ENCODE measurements at places on chromosomes 2 and 18. TPM values are rescaled to one million over a fixed set of nuclear protein-coding genes. Genes with fewer than 3 reads are reported as not detected.

- DNase-seq = no peak
These were observed 225.5 kb downstream of the DYSF start for GRCh38 chr2:71678874-71679273.

GRCh38 chr2:224711859-224712665 is 4.1 kb downstream of the CCDC195 start:
- DNase-seq = no peak

DNA sequence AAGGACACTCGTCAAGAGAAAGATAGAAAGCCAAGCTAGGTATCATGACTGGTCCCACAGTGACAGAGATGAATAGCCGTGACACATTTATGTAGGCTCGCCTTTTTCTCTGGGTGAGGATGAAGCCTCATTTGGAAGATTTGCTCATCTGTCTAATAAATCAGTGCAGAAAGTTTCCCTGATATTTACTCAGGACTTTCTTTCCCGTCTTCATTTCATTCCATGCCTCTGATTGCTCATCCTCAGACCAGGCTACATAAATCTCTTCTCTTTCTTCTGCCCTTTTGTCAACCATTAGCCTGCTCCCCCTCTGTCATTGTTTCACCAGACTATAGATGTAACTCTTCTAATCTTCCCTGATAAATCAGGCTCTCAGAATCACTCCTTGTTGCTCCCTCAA is 361.8 kb upstream of the MEIS1 start:
- DNase-seq = no peak

DNA sequence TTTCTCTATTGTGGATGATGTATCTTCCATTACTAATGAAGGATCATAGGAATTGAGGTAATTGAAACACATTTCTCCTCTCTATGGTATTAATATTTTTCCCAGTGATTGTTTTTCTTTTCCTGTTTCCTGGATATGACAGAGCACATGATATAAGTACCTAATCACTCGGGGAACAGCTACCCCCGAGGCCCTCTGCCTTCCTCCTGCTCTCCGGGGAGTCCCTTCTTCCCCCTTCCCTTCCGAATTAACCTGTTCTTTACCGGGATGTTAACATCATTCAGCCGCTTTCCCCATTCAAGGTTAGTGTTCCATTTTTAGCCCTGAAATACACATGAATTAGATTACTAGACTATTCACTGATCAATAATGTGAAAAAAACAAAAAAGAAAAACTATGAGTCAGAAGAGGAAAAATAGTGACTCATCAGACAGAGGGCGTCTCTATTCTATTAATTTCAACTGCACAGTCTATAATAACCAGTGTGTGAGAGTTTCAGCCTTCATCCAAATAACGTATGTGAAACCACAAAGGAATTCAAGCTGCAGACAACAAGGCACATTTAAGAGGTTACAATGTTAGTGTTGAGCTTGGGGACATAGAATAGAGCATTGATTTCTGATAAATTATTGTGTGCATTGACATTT is 450.8 kb downstream of the DLGAP1 start:
- DNase-seq = no peak

- DNase-seq = peak; percentile 39
These were observed 247.9 kb upstream of the POU3F3 start for GRCh38 chr2:104606056-104606455.

DNA sequence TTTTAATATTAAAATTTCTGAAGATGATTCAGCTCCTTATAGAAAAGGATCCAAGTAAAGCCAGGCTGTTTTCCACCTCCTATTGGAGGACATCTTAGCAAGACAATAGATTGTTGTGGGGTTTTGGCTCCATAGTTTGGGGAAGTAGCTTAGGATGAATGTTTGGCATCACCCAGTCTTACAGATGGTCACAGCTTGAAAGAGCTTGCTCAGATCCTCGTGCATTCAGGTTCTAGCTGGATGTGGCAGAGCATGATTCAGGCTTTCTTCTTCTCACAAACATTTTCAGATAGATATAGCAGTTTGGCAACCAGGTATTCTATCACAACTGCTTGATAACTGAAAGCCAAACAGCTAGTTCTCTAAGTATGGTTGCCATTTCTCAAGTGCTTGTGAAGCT is 23.6 kb upstream of the PDCL3 start:
- DNase-seq = no peak

DNA sequence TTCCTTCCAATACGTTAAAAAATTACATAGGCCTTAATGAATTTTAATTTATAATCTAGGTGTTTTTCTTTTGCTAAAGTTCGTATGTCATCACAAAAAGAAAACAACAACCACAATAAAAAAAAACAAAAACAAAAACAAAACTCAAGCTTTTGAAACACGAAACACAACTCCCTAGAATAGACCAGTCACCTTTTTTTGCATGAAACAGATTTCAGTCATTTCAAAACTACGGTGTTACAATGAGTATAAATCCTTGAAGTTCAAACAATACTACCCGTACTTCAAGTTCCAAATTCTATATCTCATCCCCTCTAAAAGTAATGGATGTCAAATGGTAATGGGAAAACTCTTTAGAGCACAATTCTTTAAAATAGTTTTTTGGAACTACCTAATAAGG is 142.4 kb downstream of the CDH2 start:
- no peak for DNase-seq

GRCh38 chr2:1072250-1072649 is 121.6 kb downstream of the SNTG2 start:
- DNase-seq = no peak

DNA sequence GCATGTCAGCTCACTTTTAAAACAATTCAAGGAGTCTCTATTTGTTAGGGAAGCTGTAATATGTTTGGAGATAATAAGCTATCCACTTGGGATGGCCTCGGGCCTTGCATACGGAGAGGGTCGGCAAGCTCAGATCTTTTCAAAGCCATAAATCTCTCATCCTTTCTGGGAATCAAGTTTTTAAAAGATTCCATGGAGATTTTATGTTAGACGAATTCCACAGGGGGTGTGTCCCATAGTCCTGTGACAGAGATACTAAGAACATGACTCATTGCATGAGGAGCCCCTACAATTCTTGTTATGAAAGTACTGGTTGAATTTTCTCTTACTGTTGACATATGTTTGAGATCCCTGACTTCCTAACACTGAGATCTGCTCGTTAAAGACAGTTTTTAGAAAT is 108.7 kb downstream of the FEZ2 start:
- DNase-seq = peak; percentile 63

DNA sequence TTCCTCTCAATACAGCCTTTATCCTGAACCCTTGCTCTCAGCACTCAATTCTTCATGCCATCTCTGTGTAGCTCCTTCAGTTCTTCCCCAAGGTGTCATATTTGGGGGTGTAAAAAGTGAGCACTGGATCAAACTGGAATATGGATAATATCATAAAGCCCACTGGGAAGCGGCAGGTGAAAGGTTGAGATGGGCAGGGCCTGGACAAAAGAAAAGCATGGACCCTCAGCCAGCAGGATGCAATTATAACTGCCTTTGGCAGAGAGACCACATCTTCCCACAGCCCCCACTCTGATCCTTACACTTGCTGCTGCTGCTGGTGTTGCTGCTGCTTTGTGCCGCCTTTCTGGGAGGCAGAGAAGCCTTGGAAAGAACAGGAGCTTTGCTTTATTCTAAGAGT is 31.2 kb upstream of the STPG4 start:
- no peak for DNase-seq

GRCh38 chr18:45793264-45793965 is 32.1 kb upstream of the SIGLEC15 start:
- DNase-seq = peak; percentile 98

DNA sequence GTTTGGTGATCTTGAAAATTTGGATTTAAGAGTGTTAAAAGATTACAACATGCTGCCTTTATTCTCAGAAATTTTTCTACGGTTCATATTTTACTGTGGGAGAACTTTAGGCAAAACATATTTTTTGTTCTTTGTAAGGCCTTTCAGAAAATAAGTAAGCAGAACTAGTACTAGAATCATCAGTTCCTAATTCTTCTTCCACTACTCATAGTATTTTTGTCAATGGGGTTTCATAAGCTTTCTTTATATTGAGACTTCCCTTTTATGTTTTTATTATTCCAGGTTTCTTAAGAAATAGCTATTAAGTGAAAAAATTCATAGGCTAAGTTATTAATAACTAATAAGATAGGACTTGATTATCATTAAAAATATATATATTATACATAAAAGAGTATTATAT is 12.4 kb downstream of the UGGT1 start:
- no peak for DNase-seq

DNA sequence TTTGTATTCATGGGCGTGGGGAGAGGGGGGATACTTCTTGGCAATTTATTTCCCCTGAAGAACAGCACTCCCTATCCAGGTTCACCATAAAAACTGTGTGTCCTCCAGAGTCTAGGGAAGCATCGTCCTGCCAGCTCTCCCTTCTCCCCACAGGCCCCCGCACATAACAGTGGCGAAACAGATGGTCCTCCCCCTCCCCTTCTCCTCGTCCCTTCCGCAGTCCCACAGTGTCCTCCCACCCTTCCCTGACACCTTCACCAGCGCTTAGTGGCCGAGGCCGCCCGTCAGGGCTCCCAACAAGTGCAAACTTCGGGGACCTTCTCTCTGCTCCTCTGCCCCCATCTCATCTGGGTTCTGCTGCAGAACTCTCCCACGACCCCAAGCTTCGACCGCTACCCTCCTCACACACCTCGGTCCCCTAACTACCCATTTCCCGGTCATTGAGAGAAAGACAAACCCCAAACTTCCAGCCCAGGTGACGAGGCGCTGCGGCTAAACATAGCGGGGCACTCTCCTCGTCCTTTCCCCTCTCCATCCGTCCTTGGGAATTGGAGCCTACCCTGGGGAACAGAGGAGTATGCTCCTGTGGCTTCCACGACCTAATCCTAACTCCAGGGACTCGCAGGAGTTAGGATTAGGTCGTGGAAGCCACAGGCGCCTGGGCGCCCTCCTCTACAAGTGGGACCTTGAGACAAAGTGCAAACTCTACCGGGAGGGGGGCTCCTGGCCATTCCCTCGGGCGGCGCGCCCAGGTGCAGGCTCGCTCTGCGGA is 971 bp downstream of the ZNF385B start:
- no peak for DNase-seq

GRCh38 chr18:68679528-68679927 is 35.4 kb downstream of the TMX3 start:
- DNase-seq = peak; percentile 43

- DNase-seq = peak; percentile 15
These were observed 50.1 kb upstream of the IGFBP2 start for GRCh38 chr2:216583147-216583546.

GRCh38 chr2:108916122-108916795 is 72.8 kb downstream of the EDAR start:
- no peak for DNase-seq

- no peak for DNase-seq
These were observed 34.8 kb downstream of the HAT1 start for GRCh38 chr2:171957061-171957460.

- no peak for DNase-seq
These were observed 93.0 kb upstream of the SLC39A10 start for GRCh38 chr2:195563857-195564512.

- DNase-seq = no peak
These were observed 4.4 kb upstream of the CYP1B1 start for GRCh38 chr2:38080346-38080745.

GRCh38 chr2:145119225-145119624 is 599.3 kb upstream of the ZEB2 start:
- no peak for DNase-seq

GRCh38 chr2:18402831-18403230 is 157.6 kb downstream of the RDH14 start:
- DNase-seq = no peak

DNA sequence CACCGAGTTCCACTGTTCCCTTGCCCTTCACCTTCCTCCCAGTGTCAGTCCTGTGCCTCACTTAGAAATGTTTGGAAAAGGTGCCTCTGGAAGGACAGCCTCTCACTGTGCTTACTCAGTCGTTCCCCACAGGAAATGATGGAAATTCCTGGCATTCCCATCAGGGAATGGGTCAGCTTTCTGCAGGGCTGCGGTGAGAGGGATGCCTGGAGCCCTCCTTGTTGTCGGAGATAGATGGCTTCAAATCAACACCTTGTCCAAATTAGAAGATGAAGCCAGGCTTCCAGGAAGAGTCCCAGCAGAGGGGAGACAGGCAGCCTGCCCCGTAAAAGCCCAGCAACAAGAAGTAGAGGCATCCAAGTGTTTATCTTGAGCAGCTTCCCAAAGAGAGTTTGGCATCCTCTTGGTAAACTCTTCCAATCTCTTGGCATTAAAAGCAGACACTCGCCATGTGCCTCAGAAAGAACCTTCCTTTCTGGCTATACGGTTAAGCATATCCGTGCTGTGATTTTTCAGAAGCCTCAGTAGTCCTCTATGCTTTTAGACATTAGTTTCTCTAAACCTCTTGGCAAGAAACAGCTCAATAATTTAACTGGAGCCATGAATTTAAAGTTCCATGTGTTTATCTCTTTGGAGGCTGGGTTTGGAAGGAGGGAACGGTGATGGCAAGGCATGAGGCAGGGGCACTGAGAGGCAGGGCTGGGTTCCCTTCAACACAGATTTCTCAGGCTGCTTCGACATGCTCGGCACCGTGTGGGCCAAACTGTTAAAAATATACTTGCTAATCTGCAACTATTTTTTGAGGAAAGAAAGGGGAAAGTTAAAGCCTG is 25.1 kb downstream of the COLEC12 start:
- DNase-seq = peak; percentile 80

- DNase-seq = no peak
These were observed 287.3 kb downstream of the EXOC6B start for GRCh38 chr2:72538486-72538885.

- DNase-seq = peak; percentile 82
These were observed 266.1 kb upstream of the SIX2 start for GRCh38 chr2:45275242-45275805.

DNA sequence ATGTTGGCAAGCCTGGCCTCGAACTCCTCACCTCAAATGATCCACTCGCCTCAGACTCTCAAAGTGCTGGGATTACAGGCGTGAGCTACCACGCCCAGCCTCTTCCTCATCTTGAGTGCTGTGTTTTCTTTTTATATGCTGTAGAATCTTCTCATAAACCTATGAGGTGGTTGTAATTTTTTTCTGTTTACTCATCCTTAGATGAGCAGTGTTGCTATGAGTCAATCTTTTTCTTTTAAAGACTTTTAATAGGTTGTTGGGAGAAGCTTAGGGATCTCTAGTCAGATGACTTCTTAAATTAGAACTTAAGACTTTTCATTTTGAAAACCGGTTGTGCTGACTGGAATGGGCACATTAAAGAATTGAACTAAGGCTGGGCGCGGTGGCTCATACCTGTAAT is 8.7 kb upstream of the AAK1 start:
- peak; percentile 89 for DNase-seq

DNA sequence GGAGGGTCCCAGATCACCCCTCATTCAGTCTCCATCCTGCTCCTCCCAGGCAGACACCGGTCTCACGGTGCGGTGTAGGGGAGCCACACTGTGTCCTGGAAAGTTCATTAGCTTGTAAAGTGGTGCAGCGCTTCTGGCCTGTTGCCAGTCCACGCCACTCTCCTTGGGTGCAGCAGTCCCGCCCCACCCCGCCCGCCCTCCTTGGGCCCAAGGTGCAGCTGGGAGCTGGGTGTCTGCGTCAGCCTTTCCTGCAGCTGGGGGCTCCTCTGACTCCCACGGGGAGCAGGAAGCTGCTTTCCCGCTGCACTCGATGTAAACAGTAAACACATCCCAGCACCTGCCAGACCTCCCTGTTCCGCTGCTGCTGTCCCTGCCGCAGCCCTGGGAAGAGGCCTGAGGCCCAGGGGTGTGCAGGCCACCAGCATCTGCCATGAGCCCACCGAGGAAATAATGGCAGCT is 53.8 kb upstream of the ASB18 start:
- no peak for DNase-seq

PSMA8 gene
- not detected for total RNA-seq

HOXD3 gene
- 26.9 TPM for total RNA-seq

SERPINB7 gene
- 28.0 TPM for total RNA-seq

SKOR2 gene
- not detected for total RNA-seq

NAT8 gene
- 0.69 TPM for total RNA-seq

CLEC4F gene
- total RNA-seq = not detected

ANKRD29 gene
- total RNA-seq = 7.1 TPM

ABCB6 gene
- total RNA-seq = 23.9 TPM
